ENCODE measurements at places on chromosomes 7 and 10. TPM values are rescaled to one million over a fixed set of nuclear protein-coding genes. Genes with fewer than 3 reads are reported as not detected.

DCLRE1A gene
- 5.1 TPM for total RNA-seq

TRPV6 gene
- total RNA-seq: not detected

FXYD4 gene
- not detected for total RNA-seq

AS3MT gene
- 6.2 TPM for total RNA-seq

CCDC172 gene
- total RNA-seq: not detected

NME8 gene
- total RNA-seq: not detected

AKR1C2 gene
- total RNA-seq: 46.0 TPM

GSDME gene
- total RNA-seq: 44.5 TPM

GHRHR gene
- not detected for total RNA-seq

ETV1 gene
- total RNA-seq: 15.9 TPM

CCZ1 gene
- total RNA-seq: 76.6 TPM

EIF3A gene
- total RNA-seq: 135 TPM

AKR1C1 gene
- 140 TPM for total RNA-seq

EEPD1 gene
- total RNA-seq: 9.0 TPM

STOX1 gene
- total RNA-seq: 0.29 TPM

PDE1C gene
- 143 TPM for total RNA-seq

SH2B2 gene
- 2.1 TPM for total RNA-seq

OLAH gene
- total RNA-seq: not detected

C10orf95 gene
- total RNA-seq: not detected

IKZF1 gene
- total RNA-seq: under 0.01 TPM

ANKRD7 gene
- total RNA-seq: 1.8 TPM

Measured in osteoblast (primary cell).